ENCODE measurements at places on chromosomes 5 and 9.

DNA sequence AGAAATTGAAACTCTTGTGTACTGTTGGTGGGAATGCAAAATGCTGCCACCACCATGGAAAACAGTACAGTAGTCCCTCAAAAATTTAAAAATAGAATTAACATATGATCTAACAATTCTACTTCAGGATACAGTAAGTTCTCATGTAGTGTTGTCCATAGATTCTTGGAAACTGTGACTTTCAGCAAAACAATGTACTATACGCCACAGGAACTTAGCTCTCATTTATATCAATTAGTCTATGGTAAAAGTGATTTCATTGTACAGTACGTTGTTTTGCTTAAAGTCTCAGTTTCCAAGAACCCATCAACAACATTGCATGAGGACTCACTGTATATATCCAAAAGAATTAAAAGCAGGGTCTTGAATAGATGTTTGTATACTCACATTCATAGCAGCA lies 233.5 kb upstream of the GAS1 start:
- DNase-seq, result no peak

- DNase-seq, result no peak
Measured at GRCh38 chr9:22976454-22976853, 529.8 kb downstream of the DMRTA1 start.

DNA sequence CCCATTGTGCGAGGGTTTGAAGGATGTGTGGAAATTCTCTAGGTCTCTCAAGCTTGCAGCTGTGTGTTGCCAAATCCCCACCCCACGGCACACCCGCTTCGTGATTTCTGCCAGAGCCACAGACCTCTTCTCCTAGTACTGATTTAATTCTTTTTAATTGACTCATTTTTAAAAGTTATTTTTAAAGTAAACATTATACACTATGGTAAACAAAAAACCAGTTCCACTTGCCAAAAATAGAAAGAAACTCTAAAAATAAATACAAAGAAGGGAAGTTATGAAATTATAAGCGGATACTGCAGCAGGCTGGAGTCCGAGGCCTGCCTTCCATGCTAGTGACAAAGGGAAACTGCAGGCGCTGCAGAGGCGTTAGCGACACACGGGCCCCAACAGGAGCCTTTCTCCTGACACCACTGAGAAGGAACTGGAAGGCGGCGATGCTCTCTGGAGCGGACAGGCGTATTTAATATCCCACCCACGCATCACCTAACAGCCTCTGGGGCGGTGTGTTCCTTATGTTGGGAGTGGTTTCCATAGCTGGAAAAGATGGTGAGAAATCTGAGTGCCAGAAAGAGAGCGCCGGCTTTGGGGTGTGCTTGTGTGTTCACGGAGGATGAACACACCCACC lies 122.5 kb downstream of the COL23A1 start:
- no peak for DNase-seq

GRCh38 chr9:96491079-96491879 lies 41.3 kb downstream of the HABP4 start:
- no peak for DNase-seq

GRCh38 chr9:32399110-32399815 lies 14.8 kb downstream of the ACO1 start:
- no peak for DNase-seq

DNA sequence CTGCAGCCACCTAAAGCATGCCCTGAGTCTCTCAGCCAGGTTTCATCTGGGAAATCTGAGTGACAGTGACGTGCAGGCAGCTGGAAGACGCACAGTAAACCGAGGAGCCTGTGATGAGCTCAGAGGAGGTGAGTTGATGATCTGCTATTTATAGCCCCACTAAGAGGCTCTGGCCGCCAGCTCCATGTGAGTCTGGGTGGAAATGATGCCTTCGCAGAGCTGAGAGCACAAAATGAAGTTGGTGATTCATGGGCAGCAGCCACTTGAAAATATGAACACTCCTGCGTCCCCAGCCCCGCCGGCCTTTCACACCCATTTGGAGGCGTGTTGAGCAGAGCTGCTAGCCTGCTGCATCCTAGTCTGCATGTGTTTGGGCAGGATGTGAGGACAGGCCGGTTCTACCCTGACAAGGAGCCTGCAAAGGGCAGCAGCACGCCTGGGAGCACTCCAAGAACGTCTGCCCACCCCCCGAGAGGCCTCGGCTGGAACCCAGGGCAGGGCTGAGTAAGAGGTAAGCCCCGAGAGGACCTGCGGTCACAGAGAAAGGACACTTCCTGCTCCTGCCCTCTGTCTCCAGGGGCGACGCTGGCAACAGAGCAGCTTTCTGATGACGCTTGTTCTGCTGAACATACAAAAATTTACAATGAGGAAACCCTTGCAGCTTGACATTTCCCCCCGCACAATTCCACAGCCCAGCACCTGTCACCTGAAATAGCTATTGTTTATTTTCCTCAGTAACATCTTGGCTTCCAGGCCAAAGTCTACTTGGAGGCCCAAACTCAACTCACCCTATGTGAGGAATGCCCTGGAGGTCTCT lies 25.1 kb upstream of the CDKN2AIPNL start:
- DNase-seq, result peak; percentile 69

- no peak for DNase-seq
Measured at GRCh38 chr9:134514503-134514902, 127.1 kb upstream of the COL5A1 start.

- DNase-seq, result no peak
Measured at GRCh38 chr5:137199966-137200365, 299.2 kb downstream of the SPOCK1 start.

- no peak for DNase-seq
Measured at GRCh38 chr9:123119566-123119965, 86.1 kb downstream of the GPR21 start.

DNA sequence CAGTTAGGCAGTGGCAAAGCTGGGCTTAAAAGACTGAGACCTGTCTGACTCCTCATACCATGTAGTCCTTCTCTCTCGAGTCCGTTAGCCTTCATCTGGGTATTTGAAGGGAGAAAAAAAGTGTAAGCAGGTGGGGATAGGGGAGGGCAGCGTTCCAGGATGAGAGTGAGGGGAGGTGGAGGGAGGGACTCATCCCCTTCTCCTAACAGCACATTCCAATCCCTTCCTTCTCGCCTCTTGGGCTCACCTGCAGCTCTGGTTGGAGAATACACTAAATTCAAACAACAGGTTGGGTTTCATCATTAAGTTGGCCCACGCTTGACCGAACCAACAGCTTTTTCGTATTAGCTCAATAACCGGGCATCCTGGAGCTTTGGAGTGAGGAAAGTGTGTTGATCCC lies 3.6 kb downstream of the NEURL1B start:
- DNase-seq, result no peak

GRCh38 chr9:132784286-132784830 lies 93.7 kb downstream of the AK8 start:
- DNase-seq, result no peak

GRCh38 chr5:72599519-72600370 lies 92.5 kb upstream of the ZNF366 start:
- DNase-seq, result no peak

- DNase-seq, result no peak
Measured at GRCh38 chr5:979100-979817, 29.3 kb upstream of the NKD2 start.

- DNase-seq, result no peak
Measured at GRCh38 chr9:13587571-13587970, 308.1 kb upstream of the MPDZ start.

GRCh38 chr9:117718085-117718484 lies 13.9 kb downstream of the TLR4 start:
- DNase-seq, result peak; percentile 18

DNA sequence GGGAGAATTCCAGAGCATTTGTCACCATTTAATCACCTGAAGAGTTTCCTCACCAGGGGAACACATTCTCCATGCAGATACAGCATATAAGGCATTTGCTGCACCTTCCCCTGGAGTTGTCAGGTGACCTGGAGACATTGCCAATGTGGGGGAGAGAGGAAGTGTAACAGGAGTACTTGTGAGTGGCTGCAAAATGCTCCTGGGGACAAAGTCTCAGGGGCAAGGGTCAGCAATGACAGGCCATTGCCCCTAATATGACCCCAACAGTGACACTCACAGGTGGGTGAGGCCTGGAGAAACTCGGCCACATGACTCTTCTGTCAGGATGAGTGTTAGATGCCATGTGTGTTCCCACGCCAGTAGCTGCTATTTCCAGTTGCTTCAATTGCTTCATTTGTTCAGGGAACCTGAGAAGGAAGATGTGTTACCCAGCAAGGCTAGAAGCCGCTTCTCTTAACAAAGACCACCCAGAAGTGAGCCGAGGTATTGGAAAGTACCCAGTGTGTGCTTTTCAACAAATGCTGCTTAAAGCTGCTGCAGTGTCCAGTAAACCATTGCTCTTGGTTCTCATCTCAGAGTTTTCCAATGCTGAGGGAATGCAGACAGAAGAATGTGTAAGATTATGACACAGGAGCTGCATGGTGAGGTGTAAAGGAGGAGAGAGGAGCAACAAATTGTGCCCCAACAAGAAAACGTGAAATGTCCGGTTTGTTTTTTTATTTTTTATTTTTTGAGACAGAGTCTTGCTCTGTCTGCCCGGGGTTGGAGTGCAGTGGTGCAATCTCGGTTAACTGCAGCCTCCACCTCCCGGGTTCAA lies 128.2 kb upstream of the SLC44A1 start:
- no peak for DNase-seq

GRCh38 chr5:124176692-124177091 lies 569.7 kb downstream of the ZNF608 start:
- DNase-seq, result no peak

GRCh38 chr5:35117967-35118366 lies 70.2 kb upstream of the AGXT2 start:
- no peak for DNase-seq

DNA sequence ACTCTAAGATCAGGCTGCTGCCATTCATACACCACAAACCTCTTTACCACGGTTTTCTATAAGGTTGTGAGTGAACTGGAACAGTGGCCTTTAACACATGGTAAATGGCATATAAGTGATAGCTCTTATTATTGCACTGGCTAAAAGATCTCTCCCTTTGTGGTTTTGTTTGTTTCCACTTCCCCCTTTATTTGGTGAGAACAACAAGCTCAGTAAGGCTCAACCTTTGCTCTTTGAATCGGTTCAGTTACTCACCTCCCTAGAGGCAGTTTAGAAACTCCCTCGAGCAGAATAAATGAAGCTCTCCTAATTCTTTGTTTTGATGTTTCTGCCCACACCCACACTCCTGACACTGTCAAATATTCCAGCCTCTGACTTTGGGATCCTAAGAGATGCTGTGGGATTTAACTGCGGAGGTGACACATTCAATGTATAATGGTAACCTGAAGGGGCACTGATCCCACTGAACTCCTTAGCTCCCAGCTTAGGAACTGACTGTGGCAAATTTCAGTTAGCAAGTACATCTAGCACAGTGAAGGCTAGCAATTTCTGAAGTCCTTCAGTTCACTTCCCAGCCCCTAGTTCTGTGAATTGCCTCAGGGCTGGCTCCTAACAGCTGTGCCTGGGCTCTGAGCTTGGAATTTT lies 22.5 kb upstream of the RAD23B start:
- no peak for DNase-seq

- DNase-seq, result no peak
Measured at GRCh38 chr9:88923092-88923491, 68.2 kb upstream of the S1PR3 start.

- no peak for DNase-seq
Measured at GRCh38 chr5:110027527-110028322, 338.0 kb downstream of the MAN2A1 start.

DNA sequence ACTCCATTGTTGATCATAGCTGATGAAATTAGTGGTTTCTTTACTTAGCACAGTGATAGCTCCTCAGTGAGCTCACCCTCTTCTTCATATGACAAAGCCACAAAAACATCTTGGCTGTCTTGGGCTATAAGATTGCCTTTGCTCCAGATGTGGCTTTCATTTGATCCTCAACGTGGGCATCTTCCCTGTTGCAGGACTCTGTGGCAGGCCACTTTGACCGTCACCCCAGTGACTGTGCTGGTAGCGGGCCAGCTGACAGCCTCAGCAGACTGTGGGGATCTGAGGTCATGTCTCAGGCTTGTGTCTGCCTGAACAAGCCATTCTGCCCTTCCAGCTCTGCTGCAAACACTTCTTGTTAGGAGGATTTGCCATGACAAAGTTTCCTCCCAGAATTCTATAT lies 422.2 kb downstream of the NR2F1-AS1 start:
- DNase-seq, result no peak

GRCh38 chr5:9513827-9514226 lies 32.0 kb downstream of the SEMA5A start:
- no peak for DNase-seq

DNA sequence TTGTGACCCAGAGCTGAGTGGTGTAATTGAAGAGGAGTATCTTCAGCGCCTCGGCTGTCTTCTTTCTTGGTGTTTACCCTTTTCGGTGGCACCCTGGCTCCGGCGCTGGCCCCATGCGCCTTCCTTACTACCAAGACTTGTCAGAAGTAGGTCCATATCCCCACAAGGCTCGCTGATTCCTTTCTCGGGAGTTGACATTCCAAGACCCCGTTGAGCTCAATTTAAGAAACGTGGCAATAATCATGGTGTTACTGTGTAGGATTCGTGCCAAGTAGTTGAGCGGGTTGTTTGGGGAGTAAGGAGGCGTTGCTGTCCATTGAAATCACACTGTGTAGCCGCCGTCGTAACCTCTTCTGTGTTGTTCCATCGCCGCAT lies 795 bp downstream of the NDUFAF2 start:
- DNase-seq, result no peak

GRCh38 chr5:167752936-167753335 lies 538.5 kb upstream of the WWC1 start:
- no peak for DNase-seq

DNA sequence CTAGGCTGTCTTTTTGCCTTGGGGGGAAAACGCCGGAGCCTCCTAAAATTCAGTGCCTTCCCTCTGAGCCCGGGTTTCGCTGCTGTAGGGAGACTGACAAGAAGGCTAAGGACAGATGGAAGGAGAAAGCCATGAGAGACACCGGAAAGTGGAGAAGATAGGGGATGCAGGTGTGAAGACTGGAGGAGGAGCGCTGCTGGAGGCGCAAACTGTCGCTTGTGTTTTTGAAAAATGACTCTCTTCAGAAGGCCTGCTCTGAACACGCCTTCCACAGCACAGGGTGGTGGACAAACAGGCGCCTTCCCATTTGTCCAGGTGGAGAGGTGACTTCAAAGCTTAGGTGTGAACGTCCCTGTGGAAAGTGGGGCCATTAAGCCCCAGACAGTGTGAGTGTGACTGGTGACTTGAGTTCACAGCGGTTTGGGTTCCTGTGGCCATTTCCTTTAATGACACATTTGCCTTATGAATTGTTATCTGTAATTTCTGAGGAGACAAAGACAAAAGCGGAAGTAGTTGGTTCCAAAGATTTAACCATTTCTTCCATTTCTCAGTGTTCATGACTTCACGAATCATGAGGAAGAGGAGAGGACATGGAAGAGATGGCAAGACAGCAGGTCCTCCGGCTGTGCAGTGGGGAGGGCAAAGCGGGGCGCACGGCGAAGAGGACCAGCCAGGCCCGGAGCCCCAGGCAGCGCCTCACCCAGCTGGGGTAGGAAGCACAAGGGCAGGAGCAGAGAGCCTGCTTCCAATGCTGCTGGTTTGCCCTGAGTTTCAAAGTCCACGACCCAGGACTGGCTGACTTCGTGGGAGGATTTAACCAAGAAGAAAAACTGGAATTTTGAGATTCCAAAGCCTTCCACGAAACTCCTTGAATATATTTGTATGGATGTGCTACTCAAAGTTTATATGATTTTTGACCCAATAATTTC lies 27.8 kb upstream of the SEMA4D start:
- DNase-seq, result no peak
